Kidney epithelial cell (primary cell): ENCODE measurements at places on chromosomes 7 and 10. TPM values are rescaled to one million over a fixed set of nuclear protein-coding genes. Genes with fewer than 3 reads are reported as not detected.

The CPVL gene
- 19.1 and 25.9 TPM in 2 replicates for total RNA-seq

The NEUROG3 gene
- not detected in 2 replicates for total RNA-seq

The STRIP2 gene
- 2.3 and 3.5 TPM in 2 replicates for total RNA-seq

The FGFBP3 gene
- 0.42 and 1.2 TPM in 2 replicates for total RNA-seq

The SEMA3D gene
- 0.50 and 0.62 TPM in 2 replicates for total RNA-seq

The STEAP4 gene
- 1.7 and 2.3 TPM in 2 replicates for total RNA-seq
